ENCODE measurements at places on chromosomes 4 and X. TPM values are rescaled to one million over a fixed set of nuclear protein-coding genes. Genes with fewer than 3 reads are reported as not detected.

DNA sequence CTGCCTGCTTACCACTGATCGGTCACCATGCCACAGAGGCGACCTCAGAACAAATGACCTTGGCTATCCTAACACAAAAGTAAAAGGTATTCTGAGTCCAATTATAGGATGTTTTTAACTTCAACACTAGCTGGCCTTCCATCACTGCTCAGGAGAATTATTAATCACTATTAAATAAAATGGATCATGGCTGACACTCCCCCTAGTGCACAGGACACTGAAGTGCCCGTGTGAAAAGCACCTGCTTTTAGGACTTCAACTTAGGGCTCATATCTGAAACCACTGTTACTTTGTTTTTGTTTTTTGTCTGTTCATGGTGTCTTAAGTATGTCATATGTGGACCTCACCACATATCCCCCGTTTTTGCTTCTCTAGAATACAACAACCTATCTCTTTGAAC, 33.9 kb downstream of the STX18 start:
- no peak for DNase-seq

RIPPLY1 gene
- total RNA-seq, result not detected

DNA sequence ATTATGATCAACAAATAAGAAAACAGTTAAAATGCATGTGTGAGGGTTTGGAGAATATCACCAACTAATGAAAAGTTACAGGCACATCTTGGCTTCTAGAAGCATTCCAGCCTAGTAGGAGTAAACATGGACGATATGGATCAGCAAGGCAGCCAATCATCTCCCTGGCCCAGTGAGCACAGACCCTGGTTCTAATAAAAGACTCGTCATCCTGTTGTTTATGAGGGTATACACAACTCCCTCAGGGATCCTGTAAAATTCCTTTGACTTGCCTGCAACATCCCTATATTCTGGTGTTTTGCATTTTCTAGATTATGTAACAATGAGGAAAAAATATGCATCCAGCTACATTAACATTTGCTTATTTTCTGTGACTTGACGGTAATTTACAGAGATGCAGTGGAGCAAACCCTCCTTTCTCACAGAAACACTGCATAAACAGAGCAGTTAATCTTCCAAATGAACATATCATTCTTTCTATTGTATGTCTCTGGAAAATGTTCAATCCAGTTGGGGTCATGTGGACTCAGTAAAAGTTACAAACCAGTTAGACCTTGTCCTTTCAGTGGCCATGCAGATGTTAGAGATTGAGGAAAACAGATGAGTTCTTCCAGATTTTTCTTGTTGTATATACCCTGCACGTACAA, 88.9 kb upstream of the NDP start:
- DNase-seq, result no peak

- DNase-seq, result no peak
Observed at GRCh38 chrX:74370487-74370886, 50.8 kb upstream of the SLC16A2 start.

DNA sequence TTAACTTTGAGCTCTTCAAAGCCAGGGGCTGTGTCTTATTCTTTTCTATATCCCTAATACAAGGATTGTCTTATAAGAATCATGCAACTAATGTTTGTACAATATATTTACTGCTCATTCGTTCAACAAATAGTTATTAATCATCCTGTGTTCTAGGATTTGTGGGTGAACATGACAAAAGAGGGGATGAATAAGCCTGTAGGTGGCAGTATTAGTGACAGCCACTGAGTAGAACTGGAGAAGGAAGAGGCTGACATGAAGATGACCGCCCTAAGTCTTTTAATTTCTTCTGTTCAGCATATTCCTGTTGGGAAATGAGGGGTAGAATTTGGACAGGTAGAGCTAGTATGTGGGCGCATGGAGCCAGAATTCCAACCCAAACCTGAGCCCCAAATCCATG, 11.9 kb upstream of the LINC00632 start:
- no peak for DNase-seq

DNA sequence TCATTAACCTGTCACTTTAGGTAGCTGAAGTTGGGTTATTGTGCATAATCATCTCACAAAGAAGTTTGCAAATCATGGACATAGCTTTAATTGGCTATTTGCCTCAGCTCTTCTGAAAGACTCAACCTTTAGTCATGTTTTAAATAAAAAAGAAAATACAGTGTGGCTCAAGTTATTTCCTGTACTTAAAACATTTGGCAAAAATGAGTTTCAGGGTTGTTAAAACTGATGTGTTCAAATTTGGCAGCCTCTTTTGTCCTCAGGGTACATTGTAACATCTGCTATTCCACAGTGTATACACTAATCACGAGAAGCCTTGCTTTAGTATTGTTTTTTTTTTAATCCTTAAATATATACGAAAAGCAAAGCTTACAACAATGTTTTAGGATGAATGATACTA, 31.5 kb upstream of the HPGD start:
- DNase-seq, result no peak

L1CAM gene
- total RNA-seq, result 3.7 TPM

DNA sequence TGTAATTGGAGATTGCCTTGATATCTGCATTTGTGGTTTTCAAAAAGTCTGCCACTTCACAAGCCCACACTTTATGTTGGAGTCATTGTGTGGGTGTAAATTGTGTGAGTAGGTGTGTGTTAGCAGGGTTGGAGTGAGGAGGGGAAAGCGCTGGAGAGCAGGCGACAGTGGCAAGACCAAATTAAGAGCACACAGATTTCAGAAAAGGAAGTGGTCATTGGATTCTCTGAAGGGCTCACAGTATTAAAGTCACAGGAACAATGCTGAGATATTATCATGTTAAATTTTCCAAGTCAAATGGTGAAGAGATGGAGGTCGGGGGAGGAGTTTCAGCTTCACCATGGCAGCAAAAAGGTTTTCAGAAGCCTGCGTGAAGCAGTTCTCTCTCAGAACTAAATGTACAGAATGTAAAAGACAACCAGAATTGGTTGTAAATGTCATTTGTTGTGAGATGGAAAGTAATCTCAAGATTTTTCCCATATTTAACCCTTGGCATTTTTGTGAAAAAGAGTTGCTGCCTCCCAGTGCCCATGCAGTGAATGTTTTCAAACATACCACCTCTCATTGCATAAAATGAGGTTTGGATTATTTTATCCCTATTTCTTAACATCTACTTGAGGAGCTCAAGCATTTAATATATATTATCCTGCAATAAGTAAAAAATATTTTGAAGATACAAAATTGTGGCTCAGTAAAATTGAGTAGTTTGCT, 265.9 kb downstream of the ZNF674 start:
- DNase-seq, result no peak

All from left colon (tissue), 2 donors.